Stomach (tissue), 19 donors: ENCODE measurements at places on chromosomes 3 and 15. TPM values are rescaled to one million over a fixed set of nuclear protein-coding genes. Genes with fewer than 3 reads are reported as not detected.

The GHSR gene
- not detected for total RNA-seq

The PCSK6 gene
- total RNA-seq = 21.2 TPM

The UROC1 gene
- not detected for total RNA-seq

The TAGLN3 gene
- total RNA-seq = not detected

The PATL2 gene
- 1.3 TPM for total RNA-seq

The ARNT2 gene
- total RNA-seq = 0.58 TPM

The CKMT1B gene
- total RNA-seq = 118 TPM

The GAP43 gene
- not detected for total RNA-seq

GRCh38 chr3:26560081-26560480 lies 62.5 kb upstream of the LRRC3B start:
- DNase-seq = no peak
- H3K27ac ChIP-seq = no peak overlapping the region
- H3K4me1 ChIP-seq = no peaks in the 10 kb centered on the region
- no peaks in the 10 kb centered on the region for H3K36me3 ChIP-seq
- H3K27me3 ChIP-seq = no peaks in the 10 kb centered on the region

- no peak for DNase-seq
- no peak overlapping the region for H3K27ac ChIP-seq
- H3K4me3 ChIP-seq = no peak overlapping the region
- no peaks in the 10 kb centered on the region for H3K36me3 ChIP-seq
- H3K27me3 ChIP-seq = peaks cover 5% of the 10 kb centered on the region
These were observed 15.3 kb downstream of the APBA2 start for GRCh38 chr15:28900892-28901586.

GRCh38 chr15:63436341-63436740 lies 54.7 kb upstream of the CA12 start:
- peak overlapping the region; percentile 61 for H3K27ac ChIP-seq
- no peaks in the 10 kb centered on the region for H3K36me3 ChIP-seq
- no peak overlapping the region for H3K4me3 ChIP-seq
- DNase-seq = no peak
- no peaks in the 10 kb centered on the region for H3K27me3 ChIP-seq

GRCh38 chr3:172658344-172659245 lies 52.3 kb downstream of the NCEH1 start:
- H3K4me3 ChIP-seq = no peak overlapping the region
- peaks cover 4% of the 10 kb centered on the region for H3K4me1 ChIP-seq
- H3K27me3 ChIP-seq = no peaks in the 10 kb centered on the region
- H3K36me3 ChIP-seq = no peaks in the 10 kb centered on the region

GRCh38 chr3:38602576-38603250 lies 46.8 kb downstream of the SCN5A start:
- no peaks in the 10 kb centered on the region for H3K4me1 ChIP-seq
- no peak overlapping the region for H3K27ac ChIP-seq
- H3K27me3 ChIP-seq = no peaks in the 10 kb centered on the region
- no peak for DNase-seq

DNA sequence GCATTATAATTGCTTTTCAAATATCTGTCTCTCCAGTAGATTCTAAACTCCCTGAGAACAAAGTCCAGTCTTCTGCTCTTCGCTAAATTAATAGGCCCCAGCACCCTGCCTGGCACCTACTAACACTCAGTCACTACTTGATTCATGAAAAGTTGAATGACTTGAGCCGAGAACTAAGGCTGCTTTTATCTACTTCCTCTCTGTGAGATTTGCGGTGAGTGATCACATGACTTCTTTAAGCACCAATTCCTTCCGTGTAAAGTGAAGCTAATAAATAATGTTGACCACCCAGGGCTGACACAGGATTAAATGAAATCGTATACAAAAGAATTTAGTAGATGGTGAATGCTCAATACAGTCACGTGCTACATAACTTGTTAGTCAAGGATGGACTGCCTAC lies 44.6 kb upstream of the PGPEP1L start:
- H3K36me3 ChIP-seq = no peaks in the 10 kb centered on the region
- no peak overlapping the region for H3K4me3 ChIP-seq
- H3K27me3 ChIP-seq = no peaks in the 10 kb centered on the region
- DNase-seq = no peak

- H3K4me3 ChIP-seq = no peak overlapping the region
- no peaks in the 10 kb centered on the region for H3K27me3 ChIP-seq
These were observed 48.7 kb upstream of the VILL start for GRCh38 chr3:37941608-37942508.

GRCh38 chr3:87335931-87336330 lies 59.5 kb upstream of the POU1F1 start:
- H3K4me1 ChIP-seq = no peaks in the 10 kb centered on the region
- H3K4me3 ChIP-seq = no peak overlapping the region
- H3K36me3 ChIP-seq = no peaks in the 10 kb centered on the region
- H3K27ac ChIP-seq = no peak overlapping the region
- no peak for DNase-seq
- H3K27me3 ChIP-seq = no peaks in the 10 kb centered on the region

GRCh38 chr3:3038201-3038991 lies 71.8 kb downstream of the IL5RA start:
- H3K4me3 ChIP-seq = no peak overlapping the region
- no peaks in the 10 kb centered on the region for H3K36me3 ChIP-seq
- H3K4me1 ChIP-seq = no peaks in the 10 kb centered on the region

DNA sequence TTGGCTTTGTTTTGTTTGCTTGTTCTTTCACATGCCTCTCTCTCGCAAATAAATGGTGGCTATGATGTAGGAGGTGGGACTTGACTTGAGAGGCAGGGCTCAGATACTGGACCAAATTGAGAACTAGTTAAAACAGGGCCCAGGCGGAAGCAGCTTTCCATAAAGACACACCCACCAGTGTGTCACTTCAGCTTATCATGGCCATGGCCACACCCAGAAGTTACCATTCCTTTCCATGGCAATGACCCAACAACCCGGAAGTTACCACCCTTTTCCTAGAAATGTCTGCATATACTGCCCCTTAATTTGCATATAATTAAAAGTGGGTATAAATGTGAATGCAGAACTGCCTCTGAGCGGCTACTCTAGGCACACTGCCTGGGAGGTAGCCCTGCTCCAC lies 62.6 kb upstream of the CNTN4 start:
- H3K4me3 ChIP-seq = no peak overlapping the region
- H3K36me3 ChIP-seq = no peaks in the 10 kb centered on the region
- H3K27ac ChIP-seq = no peak overlapping the region
- H3K27me3 ChIP-seq = no peaks in the 10 kb centered on the region

- no peak for DNase-seq
- no peaks in the 10 kb centered on the region for H3K4me1 ChIP-seq
- H3K27ac ChIP-seq = no peak overlapping the region
These were observed 50.1 kb downstream of the GPR176 start for GRCh38 chr15:39869858-39870515.

- DNase-seq = no peak
- H3K27ac ChIP-seq = no peak overlapping the region
- H3K4me1 ChIP-seq = peaks cover 5% of the 10 kb centered on the region
These were observed 14.5 kb upstream of the SLC6A1 start for GRCh38 chr3:10977892-10978510.

DNA sequence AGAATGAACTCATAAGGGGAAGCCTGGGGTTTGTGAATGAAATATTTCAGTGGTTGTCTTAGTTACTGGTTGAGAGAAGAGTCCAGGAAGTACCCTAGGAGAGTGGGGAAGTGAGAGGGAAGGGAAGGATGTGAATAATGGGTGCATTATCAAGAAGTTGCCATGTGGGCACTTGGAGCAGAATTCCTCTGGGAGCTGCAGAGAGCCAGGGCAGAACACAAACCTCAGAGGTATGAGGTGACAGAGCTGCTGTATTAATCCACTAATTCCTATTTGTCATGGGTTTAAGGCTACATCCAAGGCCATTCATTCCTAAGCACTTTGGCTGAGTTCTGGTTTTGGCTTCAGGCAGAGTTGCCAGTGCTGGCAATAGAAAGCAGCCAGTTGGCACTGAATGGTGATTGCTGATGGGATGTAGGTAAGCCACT lies 29.0 kb downstream of the NDUFB4 start:
- H3K27me3 ChIP-seq = no peaks in the 10 kb centered on the region
- no peaks in the 10 kb centered on the region for H3K4me1 ChIP-seq
- DNase-seq = no peak
- no peaks in the 10 kb centered on the region for H3K36me3 ChIP-seq
- no peak overlapping the region for H3K27ac ChIP-seq

- no peaks in the 10 kb centered on the region for H3K27me3 ChIP-seq
- no peaks in the 10 kb centered on the region for H3K36me3 ChIP-seq
- H3K4me1 ChIP-seq = peaks cover 11% of the 10 kb centered on the region
- no peak overlapping the region for H3K27ac ChIP-seq
These were observed 58.4 kb upstream of the LRTM1 start for GRCh38 chr3:54986294-54986693.

- no peak overlapping the region for H3K4me3 ChIP-seq
- no peaks in the 10 kb centered on the region for H3K36me3 ChIP-seq
These were observed 2.0 kb downstream of the LYSMD2 start for GRCh38 chr15:51735228-51736010.

DNA sequence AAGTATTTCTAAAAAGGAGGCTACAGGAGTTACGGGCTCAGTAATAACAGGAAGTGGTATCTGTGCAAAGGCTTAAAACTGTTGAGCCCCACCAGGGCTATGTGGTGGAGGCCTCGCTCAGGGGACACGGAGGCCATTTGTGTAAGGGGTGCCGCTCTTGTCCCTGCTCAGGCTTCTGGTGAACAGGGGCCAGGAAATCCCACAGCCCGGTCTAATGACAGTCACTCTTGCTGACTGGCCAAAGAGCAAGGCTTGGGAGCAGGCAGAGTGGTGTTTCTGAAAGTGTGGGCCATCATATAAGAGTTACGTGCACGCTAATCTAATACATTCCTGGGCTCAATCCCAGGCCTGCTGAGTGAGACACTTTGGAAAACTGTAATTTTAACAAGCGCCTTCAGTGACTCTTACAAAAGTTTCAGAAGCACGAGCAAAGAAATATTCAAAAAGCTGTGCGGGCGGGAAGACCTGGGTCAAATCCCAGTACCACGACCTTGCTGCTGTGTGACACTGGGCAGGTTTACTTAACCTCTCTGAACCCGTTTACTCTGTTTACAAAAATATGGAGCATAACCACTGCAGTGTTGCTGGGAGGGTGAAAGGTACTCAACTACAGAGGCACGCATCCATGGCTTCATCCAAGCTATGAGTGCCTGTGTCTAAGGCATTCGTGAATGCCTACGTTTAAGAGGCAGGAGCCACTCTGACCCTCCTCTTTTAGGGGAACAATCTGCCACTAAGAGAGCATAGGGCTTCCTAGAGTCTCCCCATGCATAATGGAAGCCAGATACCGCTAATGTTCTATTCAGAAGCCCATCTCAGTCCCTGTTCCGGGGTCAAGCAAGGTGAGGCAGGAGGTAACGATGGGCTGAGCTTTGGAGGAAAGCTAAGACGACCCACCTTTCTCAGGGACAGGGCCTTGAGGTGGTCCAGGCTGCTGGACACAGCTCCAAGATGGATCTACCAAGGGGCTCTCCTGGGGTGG lies 2.0 kb downstream of the ATP10A start:
- H3K4me1 ChIP-seq = peaks cover 19% of the 10 kb centered on the region
- peak overlapping the region; percentile 64 for H3K4me3 ChIP-seq
- no peaks in the 10 kb centered on the region for H3K36me3 ChIP-seq
- peak overlapping the region; percentile 83 for H3K27ac ChIP-seq
- H3K27me3 ChIP-seq = peaks cover 10% of the 10 kb centered on the region

GRCh38 chr3:110420158-110420641 lies 651.4 kb upstream of the NECTIN3 start:
- H3K27ac ChIP-seq = no peak overlapping the region
- DNase-seq = no peak
- H3K4me1 ChIP-seq = no peaks in the 10 kb centered on the region
- no peak overlapping the region for H3K4me3 ChIP-seq
- no peaks in the 10 kb centered on the region for H3K36me3 ChIP-seq
- H3K27me3 ChIP-seq = no peaks in the 10 kb centered on the region

- no peaks in the 10 kb centered on the region for H3K27me3 ChIP-seq
- no peaks in the 10 kb centered on the region for H3K36me3 ChIP-seq
- no peaks in the 10 kb centered on the region for H3K4me1 ChIP-seq
- no peak overlapping the region for H3K27ac ChIP-seq
- no peak overlapping the region for H3K4me3 ChIP-seq
- DNase-seq = no peak
These were observed 9.2 kb downstream of the ASB14 start for GRCh38 chr3:57283334-57283733.

GRCh38 chr15:31389576-31389975 lies 62.9 kb downstream of the KLF13 start:
- peaks cover 17% of the 10 kb centered on the region for H3K4me1 ChIP-seq
- no peak overlapping the region for H3K27ac ChIP-seq
- H3K27me3 ChIP-seq = no peaks in the 10 kb centered on the region
- no peaks in the 10 kb centered on the region for H3K36me3 ChIP-seq
- H3K4me3 ChIP-seq = no peak overlapping the region
- no peak for DNase-seq

GRCh38 chr3:135860761-135861160 lies 104.8 kb upstream of the PPP2R3A start:
- no peaks in the 10 kb centered on the region for H3K36me3 ChIP-seq
- H3K27ac ChIP-seq = no peak overlapping the region
- peaks cover 8% of the 10 kb centered on the region for H3K27me3 ChIP-seq
- no peak for DNase-seq

- peaks cover 24% of the 10 kb centered on the region for H3K4me1 ChIP-seq
- peak overlapping the region; percentile 76 for H3K4me3 ChIP-seq
- peaks cover 12% of the 10 kb centered on the region for H3K27me3 ChIP-seq
- DNase-seq = no peak
- H3K36me3 ChIP-seq = no peaks in the 10 kb centered on the region
These were observed 218 bp upstream of the TRPC1 start for GRCh38 chr3:142723665-142723967.

DNA sequence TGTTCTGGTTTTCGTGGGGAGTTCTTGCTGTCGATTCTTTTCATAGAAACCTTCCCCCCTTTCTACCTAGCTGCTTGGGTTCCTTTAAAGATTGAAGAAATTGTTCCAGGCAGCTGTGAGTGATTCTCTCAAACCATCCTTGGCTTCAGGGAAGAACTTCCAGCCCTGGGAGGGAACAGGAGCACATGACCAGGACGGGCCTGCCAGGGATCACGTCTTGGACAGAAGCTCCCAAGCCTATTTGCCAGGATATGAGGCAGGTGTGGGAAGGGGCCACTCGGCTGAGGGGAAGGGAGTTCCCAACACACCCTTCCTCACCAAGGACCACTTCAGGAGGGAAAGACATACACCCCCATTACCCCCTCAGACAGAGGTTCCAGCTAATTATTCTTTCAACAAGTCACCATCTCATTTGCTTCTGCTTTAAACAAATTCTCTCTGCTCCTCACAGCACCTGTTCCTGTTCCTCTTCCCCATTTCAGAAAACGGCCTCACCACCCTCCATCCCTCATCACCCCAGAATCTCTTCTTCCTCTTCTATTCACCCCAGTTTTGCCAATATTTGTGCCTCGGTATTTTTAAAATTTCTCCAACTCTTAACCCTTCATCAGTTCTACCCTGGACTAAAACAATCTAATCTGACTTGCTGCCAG lies 62.5 kb downstream of the WHAMM start:
- H3K27me3 ChIP-seq = no peaks in the 10 kb centered on the region
- H3K4me1 ChIP-seq = no peaks in the 10 kb centered on the region
- DNase-seq = no peak
- no peak overlapping the region for H3K27ac ChIP-seq
- H3K36me3 ChIP-seq = peaks cover 28% of the 10 kb centered on the region
- no peak overlapping the region for H3K4me3 ChIP-seq

- no peaks in the 10 kb centered on the region for H3K4me1 ChIP-seq
- H3K36me3 ChIP-seq = no peaks in the 10 kb centered on the region
- no peak overlapping the region for H3K4me3 ChIP-seq
- H3K27me3 ChIP-seq = no peaks in the 10 kb centered on the region
These were observed 45.8 kb upstream of the CCDC50 start for GRCh38 chr3:191283400-191283799.

- no peaks in the 10 kb centered on the region for H3K36me3 ChIP-seq
- H3K27me3 ChIP-seq = no peaks in the 10 kb centered on the region
- H3K4me1 ChIP-seq = no peaks in the 10 kb centered on the region
- H3K4me3 ChIP-seq = no peak overlapping the region
- DNase-seq = no peak
These were observed 163.6 kb upstream of the SETMAR start for GRCh38 chr3:4139462-4140140.
